AML-193 (cell line): ENCODE measurements at places on chromosomes 2 and 18.

DNA sequence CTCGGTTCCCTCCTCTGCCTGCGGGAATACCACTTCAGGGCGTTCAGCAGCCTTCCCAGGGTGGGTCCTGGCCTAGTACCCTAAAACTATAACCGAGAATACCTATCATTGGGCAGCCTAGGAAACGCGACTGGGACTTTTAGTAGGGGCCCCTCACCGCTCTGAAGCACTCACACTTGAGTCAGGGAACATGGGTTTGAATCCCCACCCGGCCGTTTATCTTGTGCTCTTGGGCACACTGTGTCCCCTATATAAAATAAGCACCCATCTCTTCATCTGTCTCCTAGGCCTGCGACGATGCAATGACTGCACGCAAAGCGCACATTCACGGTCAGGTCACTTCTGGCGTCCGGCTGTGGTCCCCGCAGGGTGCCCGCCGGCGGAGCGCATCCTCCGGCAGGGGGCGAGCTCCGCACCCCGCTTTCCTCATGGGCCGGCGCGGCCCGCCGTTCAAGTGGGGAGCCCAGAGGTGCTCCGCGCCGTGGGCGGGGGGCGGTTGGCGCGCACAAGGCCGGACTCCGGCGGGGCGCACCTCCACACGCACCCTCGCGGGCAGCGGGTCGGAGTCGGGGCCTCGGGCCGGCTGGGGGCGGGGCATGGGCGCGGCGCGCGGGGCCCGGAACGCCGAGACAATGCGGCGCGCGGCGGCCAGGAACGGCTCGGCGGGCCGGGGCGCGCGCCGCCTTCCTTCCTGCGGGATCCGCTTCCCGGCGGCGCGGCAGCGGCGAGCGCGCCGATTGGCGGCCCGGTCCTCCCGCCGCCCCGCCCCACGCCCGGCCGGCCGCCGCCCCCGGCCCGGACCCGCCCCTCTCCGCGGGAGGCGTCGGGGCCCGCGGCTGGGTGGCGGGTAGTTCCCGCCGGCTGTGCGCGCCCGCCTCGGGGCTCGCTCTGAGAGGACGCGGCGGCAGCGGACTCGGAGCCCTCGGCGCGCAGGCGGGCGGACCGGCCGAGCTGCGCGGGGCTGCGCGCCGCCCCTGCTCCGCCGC is at the start of gene ASAP2:
TSS of gene ASAP2 (plus strand) at position 850 of the 986 bp plus-strand sequence. CDS start 293 bp downstream, outside the sequence.
- DNase-seq: peak; percentile 40

DNA sequence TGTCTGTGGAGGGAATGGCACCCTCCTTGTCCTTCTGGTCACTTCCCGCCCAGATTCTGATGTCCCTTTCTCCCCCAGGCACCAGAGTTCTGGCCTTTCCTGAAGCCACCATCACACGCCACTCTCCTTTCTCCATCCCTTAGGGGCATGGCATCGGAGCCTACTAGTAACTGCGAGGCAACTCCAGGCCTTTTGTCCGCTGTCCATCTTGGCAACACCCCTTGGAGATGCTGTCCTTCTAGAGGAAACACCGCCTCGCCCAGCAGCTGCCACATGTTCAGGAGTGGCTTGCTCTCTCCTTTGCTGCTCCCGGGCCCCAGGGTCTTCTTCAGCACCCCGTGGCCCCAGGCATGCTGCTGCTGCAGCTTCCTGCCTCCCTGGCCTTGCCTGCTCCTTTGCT is 267.0 kb downstream of the SRBD1 start:
- DNase-seq: no peak

- DNase-seq: peak; percentile 25
Measured at GRCh38 chr2:23772056-23772455, 154.9 kb downstream of the ATAD2B start.

DNA sequence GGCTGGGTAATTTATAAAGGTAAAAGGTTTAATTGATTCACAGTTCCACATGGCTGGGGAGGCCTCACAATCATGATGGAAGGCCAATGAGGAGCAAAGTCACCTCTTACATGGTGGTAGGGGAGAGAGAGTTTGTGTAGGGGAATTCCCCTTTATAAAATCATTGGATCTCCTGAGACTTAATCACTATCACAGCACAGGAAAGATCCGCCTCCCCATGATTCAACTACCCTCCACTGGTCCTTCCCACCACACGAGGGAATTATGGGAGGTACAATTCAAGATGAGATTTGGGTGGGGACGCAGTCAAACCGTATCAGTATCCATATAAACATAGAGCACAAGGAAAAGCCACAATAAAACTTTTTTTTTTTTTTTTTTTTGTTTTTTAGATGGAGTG is 172.6 kb upstream of the PIEZO2 start:
- no peak for DNase-seq

GRCh38 chr18:59454909-59455727 is 96.1 kb upstream of the LMAN1 start:
- no peak for DNase-seq

- peak; percentile 3 for DNase-seq
Measured at GRCh38 chr2:160522951-160523710, 29.5 kb upstream of the RBMS1 start.

DNA sequence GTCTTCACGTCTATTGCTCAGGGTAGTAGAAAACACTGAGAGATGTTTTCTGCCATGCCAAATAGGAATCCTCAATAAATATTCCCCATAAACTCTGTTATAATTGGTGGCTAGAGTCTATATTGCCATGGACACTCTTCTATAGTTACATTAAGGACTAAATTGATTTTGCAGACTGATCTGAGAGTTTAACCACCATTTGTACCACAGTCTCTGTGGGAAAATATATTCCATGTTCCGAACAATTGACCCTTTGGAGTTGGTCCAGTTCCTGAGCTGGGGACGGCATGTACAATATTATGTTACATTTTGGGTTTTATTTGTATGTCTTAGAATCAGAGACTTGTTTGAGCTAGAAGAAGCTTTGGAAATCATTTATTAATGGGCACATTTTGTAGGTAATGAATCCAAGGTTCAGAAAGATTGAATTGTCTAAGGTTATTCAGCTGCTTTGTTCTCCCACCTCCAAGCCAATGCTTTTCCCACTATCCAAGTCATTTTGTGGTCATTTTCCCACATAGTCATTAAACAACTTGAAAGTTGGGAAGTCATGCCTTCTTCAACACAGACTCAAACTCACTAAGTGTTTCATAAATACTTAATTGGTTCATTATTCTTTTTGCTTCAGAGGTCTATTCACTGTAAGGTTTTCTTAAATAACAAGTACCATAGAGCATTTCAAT is 5.1 kb upstream of the PPP1CB start:
- no peak for DNase-seq

DNA sequence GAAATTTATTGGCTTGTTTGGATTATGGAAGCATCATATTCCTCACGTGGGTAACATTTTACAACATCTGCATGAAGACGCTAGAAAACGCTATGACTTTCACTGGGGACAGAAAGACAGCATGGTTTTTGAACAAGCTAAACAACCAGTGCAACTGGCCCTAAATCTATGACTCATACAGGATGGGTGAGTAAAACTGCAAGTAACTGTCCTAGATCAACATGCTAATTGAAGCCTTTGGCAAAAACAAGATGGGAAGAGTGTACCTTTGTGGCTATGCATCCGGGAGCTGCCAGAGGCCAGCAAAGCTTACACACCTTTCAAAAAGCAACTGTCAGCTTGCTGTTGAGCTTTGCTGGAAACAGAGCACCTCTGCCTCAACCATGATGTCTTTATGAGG is 1096.0 kb upstream of the DDX18 start:
- DNase-seq: no peak

DNA sequence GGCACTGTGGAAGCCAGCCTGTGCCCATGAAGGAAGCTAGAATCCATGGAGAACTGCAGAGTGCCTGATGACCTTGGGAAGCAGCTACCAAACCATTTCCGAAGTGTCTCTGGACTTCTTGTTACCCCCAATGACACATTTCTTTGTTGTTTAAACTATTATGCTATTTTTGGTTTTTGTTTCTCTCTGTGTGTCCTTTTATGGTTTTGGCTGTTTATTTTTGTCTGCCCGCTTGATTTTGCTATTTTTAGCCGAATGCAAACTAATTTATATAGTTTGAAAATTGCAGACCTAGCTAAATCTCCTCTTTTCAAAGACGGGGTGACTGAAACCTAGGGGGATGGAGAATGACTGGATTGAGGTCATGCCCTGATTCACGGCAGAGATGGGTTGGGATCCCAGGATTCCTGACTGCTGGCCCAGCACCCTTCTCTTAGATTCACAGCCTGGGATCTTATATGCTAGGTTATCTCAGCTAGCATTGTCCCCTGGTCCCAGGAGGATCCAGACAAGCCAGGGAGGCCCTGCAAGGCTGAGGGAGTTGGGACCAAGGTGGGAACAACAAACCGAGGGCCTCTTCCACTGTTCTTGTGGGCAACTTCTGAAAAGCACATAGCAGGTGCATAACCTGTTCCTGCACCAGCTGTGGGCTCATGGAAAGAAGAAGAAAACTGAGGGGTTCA is 116.3 kb upstream of the HAAO start:
- DNase-seq: no peak

DNA sequence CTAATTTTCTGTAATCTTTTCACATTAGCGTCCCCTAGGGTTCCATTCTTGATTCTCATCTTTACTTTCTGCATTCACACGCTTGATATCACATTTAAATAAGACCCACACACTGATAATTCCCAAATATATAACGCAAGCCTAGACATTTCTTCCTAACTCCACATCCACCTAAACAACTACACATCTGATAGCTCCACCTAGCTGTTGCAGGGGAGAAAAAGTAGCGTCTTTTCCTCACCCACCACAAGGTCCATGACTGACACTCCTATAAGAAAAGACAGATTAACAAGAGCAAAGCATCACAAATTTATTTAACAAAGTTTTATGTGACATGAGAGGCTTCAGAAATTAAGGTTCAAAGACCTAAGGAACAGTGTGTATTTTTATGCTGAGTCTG is 862.2 kb upstream of the DDX18 start:
- no peak for DNase-seq

DNA sequence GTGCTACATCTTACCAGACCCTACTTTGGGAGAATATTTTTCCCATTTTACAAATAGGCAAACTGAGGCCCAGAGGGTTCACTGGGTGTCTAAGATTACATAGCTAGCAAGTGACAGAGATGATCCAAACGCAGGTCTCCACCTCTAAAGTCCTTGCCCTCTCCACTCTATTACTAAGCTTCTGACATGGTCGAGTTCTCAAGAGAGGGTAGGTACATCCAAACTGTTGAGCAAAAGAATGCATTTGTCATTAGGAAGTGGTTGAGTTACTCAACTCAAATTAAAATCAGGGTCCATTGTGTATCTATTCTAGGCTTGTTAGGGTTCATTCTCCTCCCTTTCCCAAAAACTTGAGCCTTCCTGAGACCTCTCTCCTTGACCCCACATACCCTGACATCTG is 680.6 kb upstream of the FANCL start:
- DNase-seq: no peak

DNA sequence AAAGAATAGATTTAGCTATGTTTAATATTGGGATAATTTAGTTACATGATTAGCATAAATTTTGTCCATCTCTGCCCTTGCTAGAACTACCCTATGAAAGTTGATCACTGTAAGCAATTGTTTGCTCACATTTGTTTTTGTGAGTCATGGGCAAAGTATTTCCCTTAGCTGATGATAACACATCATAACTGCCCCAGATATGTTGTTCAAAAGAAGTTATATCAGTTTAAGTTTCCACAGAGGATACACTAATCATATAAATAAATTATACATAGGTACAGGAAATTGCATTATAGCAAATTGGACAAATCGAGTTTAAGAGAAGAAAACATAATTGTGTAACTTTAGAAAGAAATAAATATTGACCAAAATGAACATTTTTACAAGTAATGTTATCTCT is 223.2 kb upstream of the PIK3C3 start:
- no peak for DNase-seq

DNA sequence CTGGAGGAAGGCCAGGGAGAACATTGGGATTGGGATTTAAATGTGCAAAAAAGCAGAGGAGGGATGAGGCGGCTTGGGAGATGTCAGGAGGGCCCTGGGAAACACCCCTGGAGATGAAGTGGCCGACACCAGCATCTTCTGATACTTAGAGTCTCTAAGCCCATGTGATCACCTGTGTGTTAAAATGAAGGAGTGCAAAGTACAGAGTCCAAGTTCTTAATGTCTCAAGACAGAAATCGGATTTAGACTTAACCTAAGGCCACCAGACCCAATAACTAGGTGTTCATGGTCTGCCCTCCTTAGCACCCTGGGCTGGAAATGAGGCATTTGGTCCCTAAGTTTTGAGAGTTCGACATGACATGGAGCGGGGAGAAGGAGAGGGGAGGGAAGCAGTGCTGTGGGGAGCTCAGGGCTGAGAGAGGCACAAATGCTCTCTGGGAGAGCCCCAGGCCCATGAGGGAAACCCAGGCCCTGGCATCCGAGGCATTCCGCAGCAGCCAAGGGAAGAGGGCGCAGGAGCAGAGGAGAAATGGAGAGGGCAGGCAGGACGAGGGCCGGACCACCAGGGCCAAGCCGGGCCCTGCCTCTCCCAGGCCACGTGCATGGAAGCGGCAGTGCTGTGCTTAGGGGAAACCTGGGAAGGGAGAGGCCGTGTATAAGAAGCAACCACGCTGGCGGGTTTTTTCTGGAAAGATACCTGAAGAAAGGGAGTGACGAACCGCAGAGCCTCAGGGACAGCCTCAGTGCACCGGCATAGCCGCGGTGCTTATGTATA is 63.3 kb downstream of the SFXN5 start:
- DNase-seq: no peak

DNA sequence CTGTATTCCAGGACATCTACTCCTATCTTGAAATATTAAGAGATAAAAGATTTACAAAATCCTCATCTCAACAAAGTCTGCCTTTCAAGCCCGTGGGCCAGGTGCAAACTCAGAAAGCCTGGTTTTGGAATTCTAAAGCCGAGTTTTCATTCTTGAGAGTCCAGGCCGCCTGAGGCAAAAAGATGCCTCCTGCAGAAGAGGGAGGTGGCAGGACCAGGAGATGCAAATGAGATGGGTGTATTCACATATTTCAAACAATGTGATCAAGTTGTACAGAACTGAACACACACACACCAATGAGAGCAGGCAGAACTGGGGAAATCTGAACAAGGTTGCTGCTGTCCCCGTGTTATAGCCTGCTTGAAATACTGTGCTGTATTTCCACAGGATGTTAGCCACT is 7.7 kb upstream of the HS6ST1 start:
- no peak for DNase-seq

- no peak for DNase-seq
Measured at GRCh38 chr18:72727776-72728175, 140.0 kb downstream of the NETO1 start.

GRCh38 chr2:7693246-7694075 is 776.2 kb downstream of the RNF144A start:
- no peak for DNase-seq

DNA sequence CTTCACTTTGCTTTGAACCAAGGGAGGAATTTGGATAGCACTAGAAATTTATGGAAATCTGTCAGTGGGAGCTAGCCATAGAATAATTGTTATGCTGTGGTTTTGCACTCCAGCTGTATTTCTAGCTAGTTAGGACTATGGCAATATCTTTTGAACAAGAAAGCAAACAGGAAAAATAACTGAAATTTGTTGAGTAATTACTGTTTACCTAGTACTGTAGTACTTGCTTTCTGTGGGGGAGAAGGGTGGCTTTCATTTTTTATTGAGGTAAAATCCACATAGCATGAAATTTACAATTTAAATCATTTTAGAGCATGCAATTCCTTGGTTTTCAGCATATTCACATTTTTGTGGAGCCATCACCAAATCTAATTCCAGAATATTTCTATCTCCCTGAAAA is 28.4 kb downstream of the MBD5 start:
- DNase-seq: no peak

GRCh38 chr2:36203366-36203765 is 152.2 kb upstream of the CRIM1 start:
- no peak for DNase-seq

- DNase-seq: no peak
Measured at GRCh38 chr18:46310258-46310657, 206.1 kb downstream of the HAUS1 start.
